ENCODE measurements at places on chromosomes 1 and 21.

DNA sequence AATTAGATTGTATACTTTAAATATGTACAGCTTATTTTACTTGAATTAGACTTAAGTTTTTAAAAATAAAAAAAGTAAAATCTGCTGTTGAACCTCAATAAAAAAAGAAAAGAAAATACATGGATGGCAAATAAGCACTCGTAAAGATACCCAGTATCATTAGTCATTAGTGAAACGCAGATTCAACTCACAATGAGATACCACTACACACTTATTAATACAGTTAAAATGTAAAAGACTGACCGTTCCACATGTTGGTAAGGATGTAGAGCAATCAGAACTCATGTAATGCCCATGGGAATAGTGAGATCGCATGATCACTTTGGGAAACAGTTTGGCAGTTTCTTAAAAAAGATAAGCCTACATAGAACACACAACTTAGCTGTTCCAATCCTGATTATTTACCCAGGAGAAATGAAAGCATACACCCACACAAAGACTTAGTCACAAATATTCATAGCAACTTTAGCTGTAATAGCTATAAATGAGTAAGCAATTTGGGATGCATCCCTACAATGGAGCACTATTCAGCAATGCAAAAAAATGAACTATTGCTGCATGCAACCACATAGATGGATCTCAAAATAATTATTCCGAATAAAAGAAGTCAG, 7.3 kb downstream of the SH2D1B start:
- no peak for DNase-seq

DNA sequence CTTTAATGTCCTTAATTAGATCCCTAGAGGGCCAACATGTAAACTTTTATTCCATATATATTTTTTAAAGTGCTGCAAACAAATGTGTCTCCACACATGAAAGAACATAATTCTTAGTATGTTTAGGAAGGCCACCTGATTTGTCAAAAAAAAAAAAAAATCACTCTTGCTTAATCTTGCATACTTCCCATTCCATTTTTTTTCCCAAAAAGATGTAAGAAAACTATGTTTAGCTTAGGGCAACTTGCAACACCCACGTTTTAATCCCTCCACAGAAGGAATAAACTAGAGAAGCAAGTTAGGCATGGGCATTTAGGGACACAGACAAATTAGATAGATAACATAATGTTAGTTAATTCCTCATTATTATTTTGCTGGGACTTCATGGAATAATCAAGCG, 5.6 kb downstream of the YOD1 start:
- no peak for DNase-seq

- no peak for DNase-seq
Measured at GRCh38 chr1:113943028-113943811, 14.1 kb downstream of the HIPK1 start.

DNA sequence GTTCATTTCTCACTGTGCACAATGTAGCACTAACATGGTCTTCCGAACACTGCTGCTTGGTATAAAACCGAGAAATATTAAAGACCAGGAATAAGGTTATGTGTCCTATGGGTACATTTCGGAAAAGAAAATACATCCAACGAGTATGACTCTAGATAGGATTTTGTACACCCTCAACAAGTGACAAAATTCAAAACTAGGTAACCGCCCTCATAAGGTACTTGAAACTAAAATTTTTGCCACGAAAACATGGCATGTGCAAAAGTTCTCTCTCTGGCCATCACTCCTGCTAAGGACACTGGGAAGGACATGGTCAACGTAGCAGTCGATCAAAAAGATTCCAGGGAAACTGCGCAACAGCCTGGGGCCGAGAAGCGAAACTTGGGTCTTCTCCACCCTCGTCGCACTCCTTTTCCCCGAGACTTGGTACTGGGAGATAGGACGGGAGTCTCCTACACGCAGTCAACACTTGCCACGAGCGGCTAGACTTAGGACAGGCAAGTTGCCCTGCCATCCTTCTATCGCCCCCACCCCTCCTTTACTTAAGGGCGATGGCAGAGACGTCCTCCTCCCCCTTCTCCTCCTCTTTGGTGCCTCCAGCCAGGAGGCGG, 338 bp upstream of the TOR1AIP1 start:
- no peak for DNase-seq

DNA sequence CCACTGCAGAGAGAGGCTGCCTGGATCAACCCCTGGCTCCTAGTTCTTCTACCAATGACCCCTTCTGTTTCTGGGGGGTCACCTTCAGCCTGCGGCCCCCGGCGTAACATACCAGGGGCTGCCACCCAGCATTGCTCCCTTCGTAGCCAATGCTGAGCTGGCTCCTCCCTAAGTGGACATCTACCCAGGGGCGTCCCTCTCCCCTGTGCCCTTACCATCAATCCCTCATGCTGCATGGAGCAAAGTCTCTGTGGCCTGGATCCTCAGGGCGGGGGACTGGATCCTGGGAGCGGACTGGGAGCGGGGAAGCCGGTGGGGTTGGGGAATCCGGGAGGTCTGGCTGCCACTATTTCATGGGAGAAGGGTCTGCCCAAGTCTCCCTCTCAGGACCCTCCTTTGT, 28.6 kb downstream of the TRIM67 start:
- DNase-seq: no peak

- DNase-seq: no peak
Measured at GRCh38 chr1:167638064-167638463, 8.0 kb downstream of the RCSD1 start.

- no peak for DNase-seq
Measured at GRCh38 chr1:193156822-193157142, 29.6 kb downstream of the B3GALT2 start.

- DNase-seq: no peak
Measured at GRCh38 chr21:26948194-26948593, 18.7 kb downstream of the ADAMTS5 start.

- no peak for DNase-seq
Measured at GRCh38 chr1:6419804-6420453, at the start of gene HES2. HES2 (minus strand) TSS chr1:6419919; CDS start chr1:6419820, 99 bp downstream.

DNA sequence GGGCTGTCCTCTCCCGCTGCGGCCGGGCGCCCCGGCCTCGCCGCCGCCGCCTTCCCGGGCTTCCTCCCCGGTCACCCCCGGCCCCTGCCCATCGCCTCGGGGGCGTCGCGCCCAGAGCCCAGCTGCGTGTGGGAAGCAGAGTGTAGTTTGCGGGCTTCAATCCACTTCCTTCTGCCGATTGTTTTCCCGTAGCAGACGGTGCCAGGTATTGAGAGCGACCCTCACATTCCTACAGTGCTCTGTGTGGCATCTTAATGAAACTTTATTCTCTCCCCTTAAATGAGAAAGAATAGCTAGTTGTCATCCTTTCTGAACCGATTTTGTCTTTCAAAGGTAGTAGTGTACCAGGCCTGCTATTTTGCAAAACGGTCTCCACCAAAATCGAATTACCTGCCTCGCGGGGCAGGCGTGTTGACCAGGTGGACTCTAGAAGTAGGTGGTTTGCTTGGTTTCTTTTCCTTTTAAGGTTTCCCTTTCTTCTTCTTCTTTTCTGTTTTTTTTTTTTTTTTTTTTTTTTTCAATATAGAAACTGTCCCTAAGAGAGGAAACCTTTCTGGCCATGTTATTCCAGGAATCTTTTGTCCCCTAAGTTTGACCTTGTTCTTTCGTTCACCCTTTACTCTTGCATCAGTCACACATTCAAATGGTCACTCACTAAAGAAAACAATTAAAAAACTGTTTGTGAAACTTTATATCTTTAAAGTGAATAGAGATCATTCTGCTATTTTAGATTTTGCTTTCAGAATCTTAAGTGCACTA, 881 bp downstream of the USP25 start:
- no peak for DNase-seq

GRCh38 chr1:41573785-41574713, 89.6 kb upstream of the EDN2 start:
- peak; percentile 64 for DNase-seq

DNA sequence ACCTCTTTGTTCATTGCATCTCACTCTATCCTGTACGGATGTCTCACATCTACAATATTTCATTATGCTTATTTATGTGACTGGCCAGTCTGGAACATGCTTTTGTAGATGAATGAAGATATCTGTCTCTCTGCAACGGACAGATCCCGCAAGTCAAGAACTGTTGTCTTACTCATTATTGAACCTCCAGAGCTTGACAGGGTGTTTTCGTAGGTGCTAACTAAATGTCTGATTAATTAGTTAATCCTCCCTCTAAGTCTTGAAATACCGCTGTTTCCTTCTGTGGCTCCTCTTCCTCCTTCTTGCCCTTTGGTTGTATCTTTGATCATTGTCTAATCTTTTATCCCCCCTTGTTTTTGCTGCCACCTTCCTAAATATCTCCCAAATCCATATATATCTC, 3.2 kb upstream of the C1orf162 start:
- DNase-seq: no peak

DNA sequence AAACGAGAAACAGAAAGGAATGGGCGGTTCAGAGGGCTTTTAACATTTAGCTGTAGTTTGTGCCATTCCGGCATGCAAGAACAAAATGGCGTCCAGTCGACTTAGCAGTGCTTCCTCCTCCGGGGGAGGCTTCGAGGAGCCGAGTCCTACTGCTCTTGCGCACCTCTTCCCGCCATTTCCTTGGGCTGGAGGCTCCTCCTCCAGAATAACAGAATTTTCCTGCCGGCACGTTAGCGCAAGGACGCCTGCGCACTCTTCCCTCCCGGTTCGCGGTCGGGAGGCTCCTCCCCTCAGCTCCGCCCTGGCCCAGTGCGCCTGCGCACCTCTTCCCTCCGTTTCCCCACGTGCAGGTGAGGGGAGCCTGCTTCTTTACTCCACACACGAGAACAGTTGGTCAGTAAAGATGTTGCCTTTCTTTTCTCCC, 1.0 kb downstream of the DMRTB1 start:
- no peak for DNase-seq

GRCh38 chr1:204829133-204829825, 41.4 kb upstream of the NFASC start:
- DNase-seq: no peak

- no peak for DNase-seq
Measured at GRCh38 chr1:75472089-75472970, 138.6 kb downstream of the SLC44A5 start.

- DNase-seq: no peak
Measured at GRCh38 chr1:14487671-14488070, 110.8 kb upstream of the KAZN start.

DNA sequence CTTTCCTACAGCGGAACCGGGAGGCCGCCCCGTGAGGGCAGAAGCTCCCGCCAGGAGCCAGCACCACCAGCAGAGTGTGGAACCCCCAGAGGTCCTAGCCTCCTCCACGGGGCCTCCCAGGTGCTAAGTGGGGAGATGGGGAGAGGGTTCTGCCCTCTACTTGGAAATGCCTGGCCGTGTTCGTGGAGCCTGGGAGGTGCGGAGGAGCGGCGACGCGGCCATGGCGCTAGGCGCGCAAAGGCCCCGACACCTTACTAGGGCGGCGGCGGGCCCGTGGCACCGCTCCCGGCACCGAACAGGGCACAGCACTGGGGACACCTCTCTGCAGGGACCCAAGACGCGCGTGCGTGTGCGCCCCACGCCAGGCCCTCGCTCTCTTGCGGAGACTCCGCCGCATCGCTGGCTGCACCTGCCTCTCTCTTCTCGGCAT, 1.3 kb upstream of the CACNA1E start:
- no peak for DNase-seq

DNA sequence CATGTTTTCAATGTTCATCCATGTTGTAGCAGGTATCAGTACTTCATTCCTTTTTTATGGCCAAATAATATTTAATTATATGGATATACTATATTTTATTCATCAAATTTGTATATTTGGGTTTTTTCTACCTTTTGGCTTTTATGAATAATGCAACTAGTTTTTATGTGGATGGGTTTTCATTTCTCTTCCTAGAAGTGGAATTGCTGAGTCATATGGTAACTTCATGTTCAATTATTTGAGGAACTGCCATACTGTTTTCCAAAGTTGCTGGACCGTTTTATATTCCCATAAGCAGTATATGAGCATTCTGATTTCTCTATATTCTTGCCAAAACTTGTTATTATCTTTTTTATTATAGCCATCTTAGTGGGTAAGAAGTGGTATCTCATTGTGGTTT, 16.0 kb downstream of the CFAP57 start:
- DNase-seq: no peak

DNA sequence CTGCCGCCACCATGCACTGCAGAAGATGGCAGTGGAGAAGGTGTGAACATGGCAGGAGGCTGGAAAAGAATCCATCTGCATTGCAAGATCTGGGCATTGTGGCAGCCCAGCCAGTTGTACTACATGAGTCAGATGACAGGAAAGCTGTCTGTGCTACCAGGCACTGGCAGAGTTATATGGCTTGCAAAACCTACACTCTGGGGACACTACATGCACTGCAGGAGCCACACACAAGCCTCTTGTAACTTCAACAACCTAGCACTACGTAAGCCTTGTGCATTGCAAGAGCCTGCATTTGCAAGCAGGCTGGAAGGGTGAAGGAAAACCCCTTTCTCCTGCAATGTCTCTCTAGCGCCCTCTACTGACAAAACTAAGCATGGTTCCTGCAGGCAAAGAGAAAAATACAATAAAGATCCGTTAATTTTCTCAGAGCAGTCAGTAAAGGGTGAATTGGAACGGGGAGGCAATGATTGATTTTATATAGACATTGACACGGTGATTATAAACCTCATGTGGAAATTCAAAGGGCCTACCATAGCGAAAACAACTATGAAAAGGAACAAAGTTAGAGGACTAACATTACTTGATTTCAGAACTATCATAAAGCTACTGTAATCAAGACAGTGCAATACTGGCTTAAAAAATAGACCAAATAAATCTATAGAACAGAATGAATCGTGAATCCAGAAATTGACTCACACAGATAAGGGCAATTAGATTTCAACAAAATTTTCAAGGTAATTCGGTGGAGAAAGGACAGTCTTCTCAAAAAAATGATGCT, 26.2 kb upstream of the DYNLT5 start:
- DNase-seq: peak; percentile 29

DNA sequence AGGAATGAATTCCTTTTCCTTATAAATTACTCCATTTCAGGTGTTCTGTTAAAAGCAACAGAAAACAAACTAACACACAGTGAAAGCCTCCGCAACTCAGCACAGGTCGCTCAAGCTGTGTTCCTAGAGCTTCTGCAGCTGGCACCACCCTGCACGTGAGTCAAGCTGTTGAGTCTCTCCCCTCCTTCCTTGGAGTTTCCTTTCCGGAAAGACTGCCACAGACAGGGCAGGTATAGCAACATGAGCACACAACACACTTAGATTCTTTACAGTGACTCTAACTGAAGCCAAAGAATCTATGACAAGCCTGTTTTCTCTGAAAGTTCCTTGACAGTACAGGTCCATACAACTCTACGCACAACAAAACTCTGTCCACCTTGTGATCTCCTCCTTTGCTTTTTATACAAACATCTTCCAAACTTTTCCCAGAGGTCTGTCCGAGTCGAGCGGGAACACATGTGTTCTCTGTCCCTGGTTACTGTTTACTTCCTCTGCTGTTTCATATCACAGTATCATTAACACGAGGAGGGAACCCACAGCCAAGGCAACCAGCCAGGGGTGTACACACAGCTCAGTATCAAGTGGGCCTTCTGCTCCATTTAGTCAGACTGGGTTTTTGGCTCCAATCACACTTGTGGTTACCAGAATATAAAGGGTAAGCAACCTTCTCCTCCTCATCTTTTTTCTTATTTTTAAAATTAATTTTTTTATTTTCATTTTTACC, 38.7 kb upstream of the DESI2 start:
- DNase-seq: no peak
